Epithelial cell of proximal tubule (primary cell): ENCODE measurements at places on chromosomes 2 and 18. TPM values are rescaled to one million over a fixed set of nuclear protein-coding genes. Genes with fewer than 3 reads are reported as not detected.

TUBA3D gene
- not detected in 2 replicates for total RNA-seq

CYP27A1 gene
- 28.6 and 49.0 TPM in 2 replicates for total RNA-seq

RAMP1 gene
- 4.0 and 6.5 TPM in 2 replicates for total RNA-seq

REG3A gene
- not detected in 2 replicates for total RNA-seq

METTL8 gene
- 31.5 and 34.7 TPM in 2 replicates for total RNA-seq

ZNF396 gene
- total RNA-seq, result 0.29 and 0.87 TPM in 2 replicates

RTP5 gene
- not detected in 2 replicates for total RNA-seq

GPN1 gene
- total RNA-seq, result 45.3 and 67.6 TPM in 2 replicates
